ENCODE measurements at places on chromosomes 2 and 18.

DNA sequence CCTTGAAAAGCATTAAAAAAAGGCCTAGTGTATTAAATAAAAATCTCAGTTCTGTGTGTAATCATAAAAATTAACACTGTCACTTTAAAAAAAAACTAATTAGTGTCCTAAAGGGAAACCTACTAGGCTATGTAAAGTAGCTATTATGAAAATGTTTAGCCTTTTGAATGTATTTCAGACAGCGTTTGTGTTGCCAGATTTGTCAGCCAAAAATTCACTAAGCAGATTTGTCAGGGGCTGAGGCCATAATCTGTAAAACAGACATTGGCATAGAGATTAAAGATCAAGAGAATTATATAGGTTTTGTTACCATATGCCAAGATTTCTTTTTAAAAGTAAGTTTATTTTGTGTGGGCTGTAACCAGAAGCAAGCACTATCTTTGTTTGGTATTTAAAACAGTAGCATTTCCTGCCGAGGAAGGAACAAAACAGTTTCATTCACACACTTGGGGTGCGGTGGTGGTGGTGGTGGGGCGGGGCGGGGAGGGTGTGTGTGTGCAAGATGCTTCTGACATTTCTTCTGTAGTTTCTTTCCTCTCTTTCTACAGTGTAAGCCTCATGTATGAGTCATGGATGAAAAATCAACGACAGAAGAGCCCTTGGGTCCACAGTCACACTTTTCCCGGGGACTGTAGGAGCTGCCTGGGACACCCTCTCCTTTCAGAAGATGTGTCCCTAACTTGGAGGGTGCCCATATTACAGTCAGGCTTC lies 328.5 kb upstream of the FANCL start:
- no peak for DNase-seq

GRCh38 chr2:168685600-168686451 lies 116.6 kb upstream of the NOSTRIN start:
- no peak for DNase-seq

DNA sequence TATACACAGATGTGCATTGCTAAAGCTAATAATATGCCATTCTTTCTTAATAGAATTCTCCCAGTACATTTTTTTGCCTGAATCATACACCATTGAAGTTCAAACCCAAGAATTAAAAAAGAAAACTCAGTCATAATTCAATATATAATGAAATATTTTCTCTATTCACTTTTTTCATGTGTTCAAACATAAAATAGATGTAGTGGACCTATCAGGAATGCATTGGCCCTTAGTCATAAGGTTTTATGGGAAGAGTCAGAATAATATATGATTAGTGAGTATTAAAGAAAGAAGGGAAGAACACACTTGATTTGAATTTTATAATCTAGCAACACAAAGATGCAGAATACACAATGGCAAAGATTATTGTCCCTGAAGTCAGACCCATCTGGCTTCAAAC lies 297.0 kb upstream of the COL3A1 start:
- DNase-seq: no peak

- no peak for DNase-seq
These were observed 156.7 kb upstream of the HAAO start for GRCh38 chr2:42949125-42949524.

DNA sequence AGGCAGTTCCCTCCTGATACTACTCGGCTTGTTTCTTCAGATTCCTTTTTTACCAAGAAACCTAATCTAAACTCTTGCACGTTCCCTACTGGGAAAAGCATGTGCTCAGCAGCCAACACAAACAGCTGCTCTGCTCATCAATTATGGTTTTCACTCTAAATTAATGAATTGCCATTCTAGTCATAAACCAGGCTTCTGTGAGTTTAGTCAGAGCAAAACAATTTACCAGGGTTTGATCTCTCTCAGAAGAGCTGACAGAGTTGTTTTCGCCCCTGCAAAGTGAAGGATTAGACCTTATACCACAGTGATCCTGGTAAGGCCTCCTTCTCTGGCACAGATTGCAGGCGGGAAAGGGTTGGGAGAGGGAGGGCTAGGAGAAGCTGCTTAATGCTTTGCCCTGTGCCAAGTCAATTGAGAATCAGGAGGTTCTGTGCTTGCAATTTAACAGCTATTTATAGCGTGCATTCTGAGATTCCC lies 57.2 kb downstream of the REEP1 start:
- peak; percentile 64 for DNase-seq

GRCh38 chr2:134537121-134537520 lies 181.7 kb downstream of the TMEM163 start:
- DNase-seq: no peak

DNA sequence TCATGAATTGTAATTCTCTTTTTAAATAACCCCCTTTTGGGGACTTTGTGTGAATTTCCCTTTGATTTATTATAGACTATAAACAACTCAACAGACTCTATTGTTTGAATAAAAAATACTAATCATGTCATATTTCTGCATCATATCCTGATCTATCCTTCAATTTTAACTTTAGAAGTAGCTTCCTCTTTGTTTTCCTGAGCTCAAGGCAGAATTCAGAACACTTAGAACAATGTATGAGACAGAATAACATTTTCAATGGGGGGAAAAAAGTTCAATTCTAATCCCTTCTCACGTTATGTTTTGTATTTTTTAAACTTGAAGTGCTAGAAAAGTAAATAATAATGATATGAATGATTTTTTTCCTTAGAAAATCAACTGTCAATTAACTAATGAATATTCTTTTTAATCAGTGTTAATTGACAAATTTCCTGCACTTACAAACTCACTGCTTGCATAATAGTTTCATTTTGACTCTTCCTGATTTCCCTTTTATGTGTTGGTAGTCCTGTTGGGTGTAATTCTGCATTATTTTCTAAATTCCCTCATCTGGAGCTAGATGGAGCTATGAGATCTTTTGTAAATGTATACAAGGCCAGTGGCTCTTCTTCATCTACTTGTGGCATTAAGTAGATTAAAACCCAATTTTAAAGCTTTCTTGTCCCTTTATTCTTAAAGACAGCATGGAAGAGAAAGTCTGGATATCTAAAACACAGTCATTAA lies 326.1 kb downstream of the PARD3B start:
- peak; percentile 62 for DNase-seq

- DNase-seq: no peak
These were observed 185.8 kb downstream of the GLI2 start for GRCh38 chr2:120921457-120921856.

DNA sequence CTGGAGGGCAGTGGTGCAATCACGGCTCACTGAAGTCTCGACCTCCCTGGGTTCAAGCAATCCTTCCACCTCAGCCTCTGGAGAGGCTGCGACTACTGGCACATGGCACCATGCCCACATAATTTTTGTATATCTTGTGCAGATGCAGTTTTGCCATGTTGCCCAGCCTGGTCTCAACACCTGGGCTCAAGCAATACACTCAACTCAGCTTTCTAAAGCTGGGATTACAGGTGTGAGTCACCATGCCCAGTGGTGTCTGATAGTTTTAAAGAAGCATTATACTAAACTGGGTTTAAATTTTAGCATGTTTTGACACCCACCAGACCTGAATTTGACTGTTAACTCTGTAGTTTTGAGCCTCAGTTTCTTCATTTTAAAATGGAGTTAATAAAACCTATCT lies 109.4 kb upstream of the SLC38A11 start:
- no peak for DNase-seq

- no peak for DNase-seq
These were observed 778 bp downstream of the BBS5 start for GRCh38 chr2:169480079-169480465.

DNA sequence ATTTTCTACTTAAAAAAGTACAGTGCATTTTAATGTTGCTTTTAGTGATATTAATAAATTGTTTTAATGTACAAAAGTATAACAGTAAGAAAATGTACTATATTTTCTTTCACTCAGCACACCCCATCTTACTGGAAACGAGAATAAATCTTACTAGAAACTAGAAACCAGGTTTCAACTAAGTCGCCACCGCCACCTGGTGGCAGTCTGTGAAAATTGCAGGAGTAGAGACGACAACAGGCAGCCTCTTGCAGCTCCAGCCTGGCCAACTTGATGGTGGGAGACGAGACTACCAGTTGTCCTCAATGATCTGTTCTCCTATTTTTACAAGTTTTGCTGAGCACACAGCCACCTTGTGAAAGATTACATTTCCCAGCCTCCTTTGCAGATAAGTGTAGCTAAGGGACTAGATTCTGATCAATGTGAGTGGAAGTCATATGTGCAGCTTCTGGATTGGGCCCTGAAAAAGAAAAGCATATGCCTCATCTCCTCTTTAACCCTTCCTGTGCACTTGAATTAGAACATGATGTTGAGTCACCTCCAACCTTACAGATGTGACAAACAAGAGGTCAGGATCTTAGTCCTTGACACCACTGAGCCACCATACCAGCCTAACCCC lies 8.7 kb downstream of the OTOF start:
- peak; percentile 85 for DNase-seq

GRCh38 chr2:215754546-215754945 lies 258.8 kb downstream of the MREG start:
- no peak for DNase-seq

DNA sequence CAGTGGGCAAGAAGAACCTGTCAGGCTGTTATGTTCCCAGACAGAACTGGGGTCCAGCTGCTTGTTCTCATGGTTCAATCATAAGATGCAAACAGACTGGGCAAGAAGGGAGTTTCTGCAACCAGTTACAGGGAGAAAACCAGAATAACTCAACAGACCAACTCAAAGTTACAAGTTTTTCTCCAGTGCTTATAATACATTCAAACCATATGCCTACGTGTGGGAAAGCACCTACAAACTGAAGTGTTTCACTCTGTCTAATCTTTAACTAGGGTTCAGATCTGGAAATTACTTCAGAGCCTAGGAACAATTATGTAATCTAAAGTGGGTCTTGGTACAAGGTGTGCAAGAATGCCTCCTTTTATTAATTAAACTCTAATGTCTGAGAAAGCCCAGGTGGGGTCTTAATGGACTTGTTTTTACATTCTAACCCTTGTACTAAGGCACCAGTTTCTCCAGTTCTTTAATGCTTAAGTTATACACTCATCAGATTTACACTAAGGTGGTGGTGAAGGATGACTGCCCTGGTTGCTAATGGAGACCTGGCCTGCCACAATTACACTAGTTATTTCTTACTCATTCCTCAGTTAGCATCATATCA lies 951.9 kb downstream of the TSN start:
- no peak for DNase-seq

GRCh38 chr2:129133692-129134641 lies 815.3 kb upstream of the HS6ST1 start:
- DNase-seq: no peak

GRCh38 chr18:7021994-7022840 lies 95.4 kb downstream of the LAMA1 start:
- DNase-seq: no peak

Data from NCI-H1694 (cell line).